Right renal pelvis (tissue), 4 donors: ENCODE measurements at places on chromosomes 4 and X.

DNA sequence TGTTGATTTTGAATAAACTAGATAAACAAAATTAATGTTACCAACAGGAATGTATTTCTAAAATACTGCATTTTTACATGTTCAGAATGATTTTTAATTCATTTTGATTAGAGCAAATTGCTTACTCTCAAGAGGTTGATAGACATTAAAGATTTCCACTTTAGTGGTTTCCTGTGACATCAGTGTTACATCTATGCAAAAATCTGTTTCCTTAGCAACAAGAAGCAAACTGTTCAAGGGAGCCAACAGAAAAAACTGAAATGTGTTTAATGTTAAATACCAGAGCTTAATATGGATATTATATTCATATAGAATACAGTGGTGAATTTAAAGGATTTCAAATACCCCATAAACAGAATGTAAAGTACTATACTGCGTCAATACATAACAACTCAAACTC, 277.8 kb downstream of the GABRG1 start:
- no peak for DNase-seq

GRCh38 chr4:68463796-68464195, 16.5 kb downstream of the TMPRSS11E start:
- DNase-seq: no peak

DNA sequence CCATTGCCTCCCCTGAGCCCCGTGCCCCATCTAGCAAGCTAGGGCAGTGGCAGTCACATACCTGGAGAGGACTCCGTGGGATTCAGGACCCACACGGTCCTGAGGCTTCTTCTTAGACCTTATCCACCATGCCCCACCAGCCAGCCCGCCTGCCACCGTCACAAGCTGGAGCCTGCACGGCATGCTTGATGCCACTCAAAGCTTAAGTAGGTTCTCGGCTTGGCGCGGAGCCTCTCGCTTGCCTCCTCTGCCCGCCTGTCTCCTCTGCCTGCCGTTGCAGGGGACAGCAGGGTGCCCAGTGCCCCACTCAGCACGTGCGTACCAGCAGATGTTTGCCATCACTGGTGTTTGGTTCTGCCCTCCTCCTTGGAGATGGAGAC, 14.1 kb downstream of the PSAPL1 start:
- DNase-seq: no peak

- DNase-seq: no peak
These were observed 215.1 kb upstream of the CPEB2 start for GRCh38 chr4:14787221-14787620.

DNA sequence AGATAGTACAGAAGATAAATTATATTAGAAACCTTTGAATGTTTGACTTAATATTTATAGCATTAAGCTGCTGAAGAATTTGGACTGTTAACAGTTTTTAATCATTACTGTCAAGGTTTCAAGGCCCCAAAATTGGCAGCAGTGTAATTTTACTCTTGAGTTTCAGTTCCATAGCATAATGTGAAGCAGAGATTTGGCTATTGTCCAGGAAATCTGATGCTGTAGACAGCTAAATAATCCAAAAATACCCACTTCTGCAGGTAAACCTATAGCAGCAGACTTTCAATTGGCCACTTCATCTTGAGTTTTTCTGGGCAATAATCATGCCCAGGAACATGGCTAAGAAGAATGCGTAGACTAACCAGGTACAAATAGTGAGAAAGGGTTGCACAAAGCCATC, 85.0 kb downstream of the RCHY1 start:
- DNase-seq: no peak

- no peak for DNase-seq
These were observed 60.9 kb upstream of the TRPC3 start for GRCh38 chr4:122012735-122013134.
